ENCODE measurements at places on chromosomes 3 and 15.

GRCh38 chr3:18591120-18591519 lies 166.0 kb upstream of the SATB1 start:
- no peak for DNase-seq

DNA sequence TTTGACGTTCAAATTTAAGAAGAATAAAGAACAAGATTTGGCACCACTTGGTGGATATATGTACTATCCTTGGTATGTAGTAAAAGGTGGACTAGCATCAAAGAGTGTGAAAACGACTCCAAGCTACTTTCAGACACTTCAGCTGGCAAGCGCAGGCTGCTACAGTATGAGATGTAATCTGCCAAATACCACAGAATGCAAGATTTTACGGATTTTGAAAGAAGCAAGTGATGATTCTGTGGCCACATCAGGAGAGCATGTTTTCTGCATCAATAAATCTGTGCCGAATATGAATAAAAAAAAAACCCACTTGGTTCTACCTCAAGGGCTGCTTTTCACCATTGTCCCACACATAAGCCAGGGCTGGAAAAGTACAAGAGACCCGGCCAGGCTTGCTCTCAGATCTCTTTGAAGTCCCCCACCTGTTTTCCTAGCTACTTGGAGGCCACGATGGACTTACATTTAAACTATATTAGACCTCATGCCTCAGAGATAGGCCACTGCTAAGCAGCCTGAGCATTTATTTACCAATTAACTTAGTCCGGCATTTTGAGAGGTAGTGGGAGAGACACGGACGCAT lies 37.4 kb downstream of the MYO1E start:
- no peak for DNase-seq

GRCh38 chr3:85068911-85069310 lies 110.1 kb downstream of the CADM2 start:
- no peak for DNase-seq

DNA sequence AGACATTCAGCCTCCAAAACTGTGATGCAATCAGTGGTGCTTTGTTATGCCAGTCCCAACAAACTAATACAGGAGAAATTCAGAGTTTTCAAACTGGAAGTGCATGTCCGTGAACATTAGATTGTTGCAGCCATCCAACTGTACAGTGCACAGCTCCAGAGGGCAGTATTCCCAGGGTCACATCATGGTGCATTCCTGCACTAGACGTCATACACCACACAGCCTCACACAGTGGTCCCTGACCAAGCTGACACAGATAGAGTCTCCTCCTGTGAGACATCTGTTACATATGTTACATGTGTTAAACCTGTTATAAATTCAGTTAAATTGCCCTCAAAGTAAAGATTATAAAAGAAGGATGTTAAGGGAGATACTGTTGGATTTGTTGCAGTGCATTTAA lies 209.0 kb downstream of the LRRN1 start:
- DNase-seq: no peak

GRCh38 chr3:170815340-170815739 lies 54.7 kb downstream of the RPL22L1 start:
- no peak for DNase-seq

- no peak for DNase-seq
Observed at GRCh38 chr3:195771646-195772300, 40.0 kb downstream of the MUC4 start.

DNA sequence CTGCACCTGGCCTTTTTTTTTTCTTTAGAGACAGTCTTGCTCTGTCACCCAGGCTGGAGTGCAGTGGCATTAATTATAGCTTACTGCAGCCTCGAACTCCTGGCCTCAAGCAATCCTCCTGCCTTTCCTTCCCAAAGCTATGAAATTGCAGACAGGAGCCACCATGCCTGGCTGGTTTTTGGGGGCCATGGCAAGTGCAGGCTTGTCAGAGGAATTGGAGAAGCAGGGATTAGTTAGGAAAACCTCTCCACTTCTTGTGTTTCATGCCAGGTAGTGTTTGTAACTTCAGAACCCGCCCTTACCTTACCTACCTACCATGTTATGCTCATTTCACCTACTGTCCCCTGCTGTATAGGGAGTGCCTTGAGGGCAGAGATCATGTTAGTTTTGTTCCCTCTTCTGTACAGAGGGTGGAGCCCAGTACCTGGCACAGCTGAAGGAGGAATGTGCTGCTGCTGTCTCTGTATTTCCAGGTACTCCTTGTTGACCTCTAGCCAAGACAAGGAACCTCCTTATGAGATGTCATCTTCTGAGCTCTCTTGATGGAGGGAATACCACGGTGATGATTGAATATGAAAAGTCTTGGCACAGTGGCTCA lies 43.8 kb downstream of the TRAK1 start:
- DNase-seq: no peak

GRCh38 chr3:179073816-179074215 lies 2.2 kb upstream of the ZMAT3 start:
- no peak for DNase-seq

GRCh38 chr3:156389449-156389950 lies 165.4 kb downstream of the SSR3 start:
- no peak for DNase-seq

- DNase-seq: no peak
Observed at GRCh38 chr3:172341482-172342059, 106.7 kb downstream of the GHSR start.

GRCh38 chr15:54836052-54836795 lies 360.5 kb downstream of the RSL24D1 start:
- no peak for DNase-seq

GRCh38 chr3:47149339-47149933 lies 14.5 kb downstream of the SETD2 start:
- DNase-seq: no peak

GRCh38 chr15:88696254-88696653 lies 57.4 kb downstream of the ISG20 start:
- no peak for DNase-seq

- no peak for DNase-seq
Observed at GRCh38 chr3:58131101-58131825, 79.5 kb downstream of the DNASE1L3 start.

- no peak for DNase-seq
Observed at GRCh38 chr3:186003610-186004009, 65.8 kb upstream of the TRA2B start.

DNA sequence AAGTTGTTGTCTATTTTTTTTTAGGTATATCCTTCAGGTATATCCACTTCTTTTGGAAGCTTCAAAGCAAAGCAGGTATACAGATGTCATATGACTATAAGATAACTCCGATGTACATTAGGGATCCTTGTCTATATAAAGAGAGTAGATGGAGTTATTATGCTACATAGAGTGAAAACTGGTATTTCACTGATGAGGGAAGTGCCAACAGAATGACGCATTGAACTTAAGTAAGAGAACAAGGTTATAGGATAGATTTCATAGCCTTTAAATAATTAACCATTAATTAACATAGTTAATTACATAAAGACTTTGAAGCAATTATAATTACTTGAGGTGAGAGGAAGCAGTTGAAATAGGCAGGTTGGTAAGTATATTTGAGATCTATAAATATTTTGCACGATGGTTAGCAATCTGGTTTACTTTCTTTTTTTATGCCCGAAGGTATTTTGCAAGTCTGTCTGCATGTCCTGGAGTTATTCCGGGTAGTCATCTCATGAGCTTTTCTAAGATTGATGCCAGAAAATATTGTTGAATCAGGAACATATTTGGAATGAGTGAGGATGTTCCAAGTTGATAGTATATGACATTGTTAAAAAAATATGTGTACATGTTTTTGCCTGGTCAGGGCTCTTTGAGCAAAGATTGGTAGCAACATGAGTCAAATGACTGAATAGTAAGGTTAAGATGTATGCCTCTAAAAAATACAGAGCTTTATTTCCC lies 299.5 kb upstream of the KCNMB2 start:
- no peak for DNase-seq

DNA sequence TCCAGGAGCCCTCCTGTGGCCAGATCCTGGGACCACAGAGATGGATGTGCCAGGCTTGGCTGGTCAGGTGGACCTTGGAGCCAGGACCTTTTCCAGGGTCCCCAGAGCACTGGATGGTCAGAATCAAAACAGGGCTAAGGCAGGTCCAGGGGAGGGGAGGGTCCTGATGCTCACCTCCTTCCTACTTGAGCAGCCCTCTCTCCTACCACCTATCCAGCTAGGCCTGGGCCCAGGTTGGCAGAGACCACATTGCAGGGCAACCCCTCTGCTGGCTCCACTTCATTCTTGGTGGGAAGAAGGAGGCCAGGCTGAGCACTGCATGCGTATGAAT lies 28.5 kb upstream of the SFMBT1 start:
- DNase-seq: no peak

DNA sequence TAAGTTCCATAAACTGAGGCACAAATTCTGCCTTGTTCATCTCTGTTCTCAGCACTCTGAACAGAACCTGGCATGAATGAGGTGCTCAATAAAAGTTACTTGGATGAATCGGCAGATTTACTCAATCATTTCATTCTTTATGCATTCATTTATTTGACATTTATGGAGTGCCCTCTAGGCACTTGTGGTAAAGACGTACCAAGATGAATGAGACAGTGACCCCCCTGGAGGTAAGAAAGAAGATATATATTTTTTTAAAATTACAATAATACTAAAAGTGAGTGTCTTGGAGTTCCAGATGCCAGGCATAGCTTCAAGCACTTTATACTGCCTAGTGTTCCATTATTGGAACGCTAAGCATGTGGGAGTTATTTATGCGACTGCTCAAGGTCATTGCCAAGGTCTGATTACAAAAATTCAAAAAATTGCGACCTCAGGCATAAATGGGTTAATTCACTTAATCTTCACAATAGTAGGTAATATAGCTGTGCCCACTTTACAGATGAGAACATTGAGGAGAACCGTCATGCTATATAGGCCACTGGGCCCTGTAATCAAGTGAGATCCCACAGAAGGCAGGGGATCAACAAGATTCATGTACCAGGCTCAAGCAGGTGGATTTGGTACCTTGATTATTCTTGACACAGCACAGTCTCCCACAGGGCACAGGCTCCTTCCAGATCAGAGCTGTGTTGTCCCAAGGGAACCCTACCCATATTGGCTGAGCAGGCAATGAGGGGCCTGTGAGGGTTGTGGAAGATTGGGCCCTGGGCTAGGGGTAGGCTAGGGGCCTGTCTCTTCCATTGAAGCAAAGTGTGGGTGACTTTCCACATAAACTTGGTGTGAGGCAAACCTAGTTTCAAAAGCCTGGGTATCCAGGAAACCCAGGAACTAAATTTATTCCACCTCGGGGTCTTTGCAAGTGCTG lies 10.7 kb downstream of the XIRP1 start:
- DNase-seq: no peak

GRCh38 chr3:60893946-60894345 lies 357.3 kb downstream of the FHIT start:
- no peak for DNase-seq

- DNase-seq: no peak
Observed at GRCh38 chr3:189360291-189360690, 188.5 kb downstream of the TPRG1 start.

- no peak for DNase-seq
Observed at GRCh38 chr3:19735111-19735510, 198.9 kb downstream of the EFHB start.

GRCh38 chr3:108024146-108024850 lies 66.5 kb downstream of the CD47 start:
- DNase-seq: no peak

- DNase-seq: no peak
Observed at GRCh38 chr3:152505926-152506325, 237.2 kb downstream of the MBNL1 start.

GRCh38 chr3:125965505-125965904 lies 3.5 kb upstream of the ROPN1B start:
- DNase-seq: no peak

GRCh38 chr3:143271136-143271535 lies 151.6 kb downstream of the CHST2 start:
- DNase-seq: no peak

GRCh38 chr3:114428044-114428595 lies 134.3 kb downstream of the TIGIT start:
- DNase-seq: no peak

DNA sequence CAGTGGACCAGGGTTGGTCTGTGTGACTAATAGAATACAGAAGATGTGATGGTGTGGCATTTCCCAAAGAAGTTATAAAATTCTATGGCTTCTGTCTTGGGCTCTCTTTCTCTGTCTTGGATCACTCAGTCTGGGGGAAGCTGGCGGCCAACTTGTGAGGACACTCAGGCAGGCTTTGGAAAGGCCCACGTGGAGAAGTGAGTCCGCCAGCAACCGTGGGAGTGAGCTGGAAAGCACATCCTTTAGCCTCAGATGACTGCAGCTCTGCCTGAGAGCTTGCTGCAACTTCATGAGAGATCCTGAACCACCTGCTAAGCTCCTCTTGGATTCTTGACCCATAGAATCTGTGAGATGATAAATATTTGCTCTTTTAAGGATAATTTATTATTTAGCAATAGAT lies 72.0 kb upstream of the RASGRP1 start:
- no peak for DNase-seq

DNA sequence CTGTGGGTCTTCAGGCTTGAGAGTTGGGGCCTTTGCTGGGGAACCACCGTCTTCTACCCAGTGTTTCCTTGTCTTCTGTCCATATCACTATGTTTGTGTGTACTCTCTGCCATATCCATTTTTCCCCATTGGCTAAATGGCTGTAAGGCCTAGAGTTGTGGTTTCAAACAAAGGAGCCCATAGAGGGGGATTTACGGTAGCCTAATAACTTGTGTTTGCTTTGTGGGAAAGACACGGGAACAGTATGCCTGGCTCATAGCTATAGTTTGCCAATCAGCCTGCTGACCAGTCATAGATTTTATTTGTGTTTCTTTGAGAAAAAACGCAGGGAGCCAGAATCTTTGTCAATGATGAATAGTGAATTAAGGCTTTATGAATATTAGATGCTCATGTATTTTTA lies 554.8 kb downstream of the NAALADL2 start:
- DNase-seq: no peak

Data from activated CD4-positive, alpha-beta T cell treated with anti-CD3 and anti-CD28 coated beads, Interleukin-2, amount 50 U/mL, for 4 hours (primary cell).